ENCODE measurements at places on chromosomes 16 and 17.

DNA sequence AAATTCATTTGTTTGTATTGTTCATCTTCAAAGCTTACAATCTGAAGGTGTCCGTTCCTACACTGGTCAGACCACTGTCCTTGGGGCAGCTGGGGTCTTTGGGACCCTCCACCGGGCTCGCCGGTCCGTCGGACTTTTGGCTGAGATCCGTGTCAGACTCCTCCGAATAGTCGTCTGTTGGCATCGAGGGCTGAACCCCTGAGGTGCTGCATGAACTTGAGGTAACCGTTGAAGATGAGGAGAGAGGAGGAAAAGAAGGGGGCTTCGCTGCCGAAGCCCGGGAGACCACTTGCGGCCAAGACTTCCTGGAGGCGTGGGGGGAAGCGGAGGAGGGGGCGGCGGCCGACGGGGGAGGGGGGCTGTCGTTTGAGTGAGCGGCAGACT, 260.8 kb downstream of the ZFHX3 start:
- no peak for DNase-seq

DNA sequence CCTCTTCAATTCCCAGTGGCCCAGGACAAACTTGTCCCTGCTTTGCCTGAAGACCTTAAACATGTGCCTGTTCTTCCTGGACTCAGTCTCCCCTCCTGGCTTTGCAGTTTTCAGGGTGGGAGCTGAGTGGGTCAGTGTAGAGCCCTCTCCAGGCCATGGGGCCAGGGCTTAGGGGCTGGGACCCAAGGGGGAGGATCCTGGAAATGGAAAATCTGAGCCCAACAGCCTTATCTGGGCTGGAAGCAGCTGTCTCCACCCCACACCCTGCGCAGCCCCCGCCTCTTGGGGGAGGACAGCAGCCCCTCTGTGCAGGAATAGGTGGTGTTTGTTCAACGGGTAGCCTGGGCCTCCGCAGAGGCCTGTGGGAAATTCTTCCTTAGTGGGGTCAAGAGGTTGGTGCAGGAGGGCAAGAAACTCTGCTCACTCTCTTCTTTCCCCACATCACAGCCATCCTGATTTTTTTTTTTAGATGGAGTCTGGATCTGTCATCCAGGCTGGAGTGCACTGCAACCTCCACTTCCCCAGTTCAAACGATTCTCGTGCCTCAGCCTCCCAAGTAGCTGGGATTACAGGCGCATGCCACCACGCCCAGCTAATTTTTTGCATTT, 6.8 kb upstream of the SMTNL2 start:
- DNase-seq: no peak

DNA sequence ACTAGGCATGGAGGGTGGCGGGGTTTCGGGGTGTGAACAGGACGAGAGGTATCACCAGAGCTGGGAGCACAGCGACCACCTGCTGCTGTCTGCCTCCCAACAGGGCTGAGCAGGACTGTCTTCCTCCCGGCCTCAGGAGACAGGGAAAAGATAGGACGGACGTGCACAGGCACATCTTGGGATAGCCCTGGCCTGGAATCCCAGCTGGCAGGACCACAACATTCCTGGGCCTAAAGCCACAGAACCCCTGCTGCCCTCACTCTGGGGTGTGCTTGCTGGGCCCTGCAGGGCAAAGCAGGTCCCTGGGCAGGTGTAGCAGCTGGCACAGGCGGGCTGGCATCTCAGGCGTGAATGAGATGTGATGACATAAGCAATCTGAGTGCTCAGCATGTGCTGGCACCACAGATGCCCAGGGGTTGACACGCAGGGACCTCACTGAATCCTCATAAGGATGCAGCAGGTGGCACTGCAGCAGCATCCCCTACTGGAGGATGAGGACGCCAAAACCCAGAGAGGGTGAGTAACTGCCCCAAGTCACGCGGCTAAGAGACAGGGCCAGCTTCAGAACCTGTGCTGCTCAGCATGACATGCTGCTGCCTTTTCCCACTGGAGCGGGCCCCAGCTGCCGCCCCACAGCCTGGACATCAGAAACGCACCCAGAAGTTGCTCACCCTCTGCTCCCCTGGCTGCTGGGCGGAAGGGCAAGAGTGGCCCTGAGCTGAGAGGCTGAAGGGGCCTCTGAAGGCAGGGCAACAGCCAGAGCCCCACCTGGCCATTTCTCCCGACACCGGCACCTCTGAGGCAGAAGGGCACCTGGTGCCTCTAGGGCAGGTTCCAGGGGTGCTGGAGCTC, 7.1 kb downstream of the CORO7 start:
- DNase-seq: no peak

DNA sequence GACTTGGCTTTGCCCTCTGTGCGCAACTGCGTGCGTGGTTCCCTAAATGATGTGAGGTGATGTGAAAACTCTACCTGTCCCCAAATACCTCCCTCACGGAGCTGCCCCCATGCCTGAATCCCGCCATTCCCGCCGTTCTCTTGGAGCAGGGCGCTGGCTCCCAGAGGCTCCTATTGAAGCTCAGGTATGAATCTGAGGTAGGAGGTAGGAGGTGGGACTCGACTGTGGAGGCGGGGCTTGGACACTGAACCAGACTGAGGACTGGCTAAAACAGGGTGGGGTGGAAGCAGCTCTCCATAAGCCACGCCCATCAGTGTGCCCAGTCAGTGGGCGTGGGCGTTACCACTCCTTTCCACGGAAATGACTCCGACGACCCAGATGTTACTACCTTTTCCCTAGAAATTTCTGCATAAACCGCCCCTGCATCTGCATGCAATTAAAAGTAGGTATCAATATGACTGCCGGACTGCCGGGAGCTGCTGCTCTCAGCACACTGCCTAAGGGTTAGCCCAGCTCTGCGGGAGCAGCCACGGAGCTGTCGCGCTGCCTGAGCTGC, 41.0 kb downstream of the FOXL1 start:
- no peak for DNase-seq

DNA sequence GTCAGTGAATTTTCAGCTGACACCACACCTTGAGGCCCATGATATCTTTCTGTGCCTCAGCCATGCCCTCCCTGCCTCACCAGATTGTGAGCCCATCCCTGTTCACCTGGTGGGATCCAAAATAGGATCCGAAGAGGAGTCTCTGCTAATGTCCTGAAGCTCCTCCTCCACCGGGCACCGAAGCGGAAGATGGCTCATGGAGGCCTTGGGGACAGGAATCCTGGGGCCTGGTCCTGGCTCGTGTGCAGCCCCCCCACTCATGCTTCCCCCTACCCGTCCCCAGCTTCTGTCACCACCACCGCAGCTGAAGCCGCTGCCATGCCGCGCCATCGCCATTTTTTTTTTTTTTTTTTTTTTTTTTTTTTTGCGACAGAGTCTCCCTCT, 1683.4 kb downstream of the TP53TG3F start:
- DNase-seq: no peak

GRCh38 chr16:19728636-19728965, 10.5 kb downstream of the IQCK start:
- DNase-seq: no peak

GRCh38 chr16:67451704-67452435, 20.9 kb downstream of the HSD11B2 start:
- no peak for DNase-seq

DNA sequence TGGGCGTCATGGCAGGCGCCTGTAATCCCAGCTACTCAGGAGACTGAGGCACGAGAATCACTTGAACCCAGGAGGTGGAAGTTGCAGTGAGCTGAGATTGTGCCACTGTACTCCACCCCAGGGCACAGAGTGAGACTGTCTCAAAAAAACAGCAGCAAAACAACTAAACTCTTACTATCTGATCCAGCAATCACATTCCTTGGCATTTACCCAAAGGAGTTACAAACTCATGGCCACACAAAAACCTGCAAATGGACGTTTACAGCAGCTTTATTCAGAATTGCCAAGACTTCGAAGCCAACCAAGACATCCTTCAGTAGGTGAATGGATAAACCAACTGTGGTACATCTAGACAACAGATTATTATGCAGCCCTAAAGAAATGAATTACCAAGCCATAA, 4.0 kb downstream of the SIAH1 start:
- DNase-seq: no peak

DNA sequence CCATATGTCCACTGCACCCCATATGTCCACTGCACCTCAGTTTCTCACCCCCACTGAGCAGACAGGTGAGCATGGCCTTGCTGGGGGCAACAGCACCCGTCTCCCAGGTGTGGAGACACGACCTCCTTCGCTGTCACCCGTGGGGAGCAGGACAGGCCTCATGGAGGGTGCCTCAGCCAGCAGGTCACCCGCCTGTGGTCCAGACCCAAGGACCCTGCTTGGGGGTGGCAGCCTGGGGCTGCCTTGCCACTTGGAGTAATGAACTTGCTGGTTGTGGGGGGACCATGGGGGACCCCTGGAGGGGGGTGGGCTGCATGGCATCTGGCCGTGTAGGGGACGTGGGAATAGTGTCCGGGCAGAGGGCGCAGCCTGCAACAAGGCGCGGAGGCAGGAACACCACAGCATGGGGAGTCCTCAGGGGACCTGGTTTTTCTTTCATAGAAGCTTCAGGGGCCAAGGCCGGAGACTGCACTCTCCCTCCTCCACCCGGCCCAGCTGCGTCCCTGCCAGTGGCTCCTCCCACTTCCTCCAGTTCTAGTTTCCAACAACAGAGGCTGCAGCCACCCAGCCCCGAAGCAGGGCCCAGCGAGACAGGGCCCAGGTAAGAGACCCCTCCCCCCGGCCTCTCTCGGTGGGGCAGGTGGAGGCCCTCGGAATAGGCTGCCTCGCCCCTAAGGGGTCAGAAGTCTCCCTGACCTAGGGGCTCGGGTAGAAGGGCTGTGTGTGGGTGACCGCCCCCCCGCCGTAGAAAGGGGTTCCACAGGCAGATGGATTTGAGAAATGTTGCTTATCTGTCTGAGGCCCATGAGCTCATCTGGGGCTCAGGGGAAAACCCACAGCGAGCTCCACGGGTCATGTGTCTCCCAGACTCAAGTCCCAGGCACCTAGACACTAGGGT, at the start of gene NHLRC4:
NHLRC4 (plus strand) TSS at position 531 of the 898 bp plus-strand sequence. CDS start 1,043 bp downstream, outside the sequence.
- peak; percentile 56 for DNase-seq

DNA sequence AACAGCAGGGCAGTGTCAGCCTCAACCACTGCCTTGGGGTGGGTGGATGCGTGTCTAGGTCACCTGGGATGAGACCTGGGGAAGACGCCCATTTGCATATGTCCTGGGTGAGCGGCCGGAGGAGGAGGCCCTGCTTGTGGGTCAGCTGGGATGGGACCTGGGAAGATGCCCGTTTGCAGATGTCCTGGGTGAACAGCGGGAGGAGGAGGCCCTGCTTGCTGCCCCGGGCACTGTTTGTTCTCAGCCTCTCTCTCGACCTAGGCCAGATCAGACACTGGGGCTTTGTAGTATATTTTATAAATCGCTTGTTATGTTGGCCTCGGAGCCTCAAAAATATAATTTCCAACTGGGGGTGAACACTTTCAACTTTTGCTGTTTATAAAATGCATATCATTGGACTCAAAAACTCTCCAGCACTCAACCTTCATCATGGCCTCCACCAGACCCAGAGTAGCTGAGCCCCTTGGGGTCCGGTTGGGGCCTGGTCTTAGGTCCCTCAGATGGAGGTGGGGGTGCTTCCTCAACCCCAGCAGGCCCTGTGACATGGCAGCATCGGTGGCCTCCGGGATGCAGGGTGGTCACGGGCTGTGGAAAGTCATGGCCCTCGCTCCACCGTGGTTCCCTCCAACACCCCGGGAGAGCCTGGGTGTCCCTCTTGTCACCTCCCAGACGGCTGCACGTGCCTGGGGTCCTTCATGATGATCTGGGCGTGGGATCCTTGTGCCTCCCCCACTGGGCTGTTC, 17.3 kb downstream of the DBNDD1 start:
- no peak for DNase-seq

DNA sequence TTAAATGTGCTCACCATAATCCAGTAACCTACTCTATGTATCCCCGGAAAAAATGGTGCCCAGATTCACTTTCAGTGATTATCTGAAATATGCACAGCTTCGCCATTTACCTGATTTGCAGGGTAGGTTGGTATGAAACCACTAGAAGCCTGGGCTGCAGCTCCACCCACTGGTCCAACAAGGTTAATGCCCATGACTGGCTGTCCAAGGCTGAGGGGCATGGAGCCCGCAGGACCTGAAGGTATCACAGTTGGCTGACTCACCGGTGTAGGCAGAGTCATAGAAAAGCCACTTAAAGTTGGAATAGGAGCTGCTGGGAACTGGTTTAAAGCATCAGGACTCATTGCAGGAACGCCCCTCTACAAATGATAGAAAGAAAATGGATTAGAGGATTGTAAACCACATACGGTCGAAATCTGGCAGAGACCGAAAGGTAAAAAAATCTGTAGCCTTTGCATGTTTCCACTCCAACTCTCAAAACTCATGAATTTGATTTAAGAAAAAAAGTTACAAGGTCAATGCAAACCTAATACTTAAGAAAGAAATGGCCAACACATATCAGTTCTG, 38.6 kb downstream of the SYNRG start:
- peak; percentile 41 for DNase-seq

GRCh38 chr16:4309833-4310266, 6.0 kb upstream of the GLIS2 start:
- DNase-seq: no peak

DNA sequence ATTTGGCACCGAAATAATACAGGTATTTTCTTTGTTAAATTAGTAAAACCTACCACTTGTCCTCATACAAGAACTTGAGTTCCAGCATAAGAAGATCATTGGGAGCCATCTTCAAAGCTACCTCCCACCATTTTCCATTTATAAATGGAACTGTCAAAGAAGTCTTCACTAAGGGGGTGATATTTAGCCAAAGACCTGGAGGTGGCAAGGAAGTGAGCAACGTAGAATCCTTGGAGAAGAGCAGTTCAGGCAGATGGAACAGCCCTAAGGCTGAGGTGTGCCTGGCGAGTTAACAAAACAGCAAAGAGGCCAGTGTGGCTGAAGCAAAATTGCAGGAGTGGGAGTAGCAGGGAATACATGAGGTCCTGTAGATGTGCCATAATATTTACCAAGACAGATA, 1.8 kb downstream of the KCNJ16 start:
- DNase-seq: no peak

DNA sequence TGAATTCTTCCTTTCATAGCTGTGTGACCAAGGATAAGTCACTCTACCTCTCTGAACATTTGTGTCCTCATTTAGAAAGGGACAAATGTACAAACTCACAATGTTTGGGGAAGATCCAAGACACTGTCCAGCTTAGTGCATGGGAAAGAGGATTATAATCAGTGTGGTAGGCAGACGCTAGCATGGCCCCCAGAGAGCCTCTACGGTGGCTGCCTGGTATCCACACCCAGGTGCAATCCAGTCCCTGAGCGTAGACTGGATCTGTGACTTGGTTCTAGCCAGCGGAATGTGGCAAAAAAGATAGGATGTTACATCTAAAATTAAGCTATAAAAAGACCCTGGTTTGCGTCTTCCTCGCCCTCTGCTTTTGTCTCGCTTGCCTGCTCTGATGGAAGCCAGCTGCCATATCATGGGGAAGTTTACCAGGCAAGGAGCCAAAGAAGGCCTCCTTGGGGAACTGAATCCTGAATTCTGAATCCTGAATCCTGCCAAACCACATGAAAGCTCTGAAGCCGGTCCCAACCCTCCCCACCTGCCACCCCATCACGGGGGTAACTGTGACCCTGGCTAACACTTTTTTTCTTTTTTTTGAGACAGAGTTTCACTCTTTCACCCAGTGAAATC, 51.7 kb downstream of the PLXDC1 start:
- no peak for DNase-seq

DNA sequence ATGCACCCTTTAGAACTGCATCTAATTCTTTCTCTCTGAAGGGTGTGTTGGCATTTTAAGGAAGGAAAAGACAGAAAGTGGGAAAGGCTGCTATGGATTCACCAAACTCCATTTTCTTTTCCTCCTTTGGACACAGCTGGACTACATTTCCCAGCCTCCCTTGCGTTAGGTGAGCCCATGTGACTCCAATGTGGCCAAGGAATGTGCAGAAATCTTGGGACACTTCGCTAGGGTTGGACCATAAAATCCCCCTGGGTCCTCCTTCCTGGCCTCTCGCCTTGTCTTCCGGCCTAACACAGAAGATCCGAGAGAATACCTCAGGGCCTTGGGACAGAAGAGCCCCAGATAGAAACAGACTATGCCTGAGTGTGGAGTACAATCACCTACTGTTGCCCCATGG, 56.3 kb downstream of the ABCC12 start:
- DNase-seq: no peak

All from kidney capillary endothelial cell (primary cell).